T-helper 1 cell (primary cell): ENCODE measurements at places on chromosomes 2 and 18.

GRCh38 chr2:130878316-130878715 lies 41.6 kb downstream of the ARHGEF4 start:
- DNase-seq = no peak

GRCh38 chr2:43437363-43437762 lies 158.5 kb downstream of the THADA start:
- no peak for DNase-seq

GRCh38 chr2:114405247-114406116 lies 37.0 kb upstream of the DPP10 start:
- no peak for DNase-seq

DNA sequence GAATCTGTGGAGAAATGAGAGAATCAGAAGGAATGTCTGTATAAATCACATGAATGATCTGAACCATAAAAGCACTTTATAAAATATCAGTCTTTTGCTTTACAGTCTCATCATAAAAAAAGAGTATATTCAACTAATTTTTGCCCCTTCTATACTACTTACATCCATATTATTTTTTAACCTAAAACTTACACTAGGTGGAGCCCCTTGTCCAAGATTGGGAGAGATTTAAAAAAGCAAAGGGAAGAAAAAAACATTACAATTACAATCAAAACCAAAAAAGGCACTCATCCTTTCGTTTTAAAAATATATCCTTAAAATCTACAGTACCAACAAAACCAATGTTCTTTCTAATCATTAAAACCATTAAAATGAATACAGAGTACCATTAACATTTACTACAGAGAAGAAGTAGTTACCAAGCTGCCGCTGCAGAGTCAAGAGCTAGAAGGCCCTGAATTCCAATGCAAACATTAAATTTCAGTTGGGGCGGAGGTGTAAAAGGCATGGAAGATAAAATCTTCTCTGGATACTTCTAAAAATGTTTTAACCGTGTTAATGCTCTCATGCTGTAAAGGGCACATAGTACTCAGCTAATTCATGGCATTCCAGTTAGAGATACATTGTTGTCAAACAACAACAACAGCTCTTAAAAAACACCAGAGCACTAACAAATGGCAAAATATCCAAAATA lies 56.7 kb upstream of the EPB41L3 start:
- DNase-seq = no peak

- DNase-seq = no peak
Measured at GRCh38 chr2:195382186-195382585, 274.8 kb upstream of the SLC39A10 start.

DNA sequence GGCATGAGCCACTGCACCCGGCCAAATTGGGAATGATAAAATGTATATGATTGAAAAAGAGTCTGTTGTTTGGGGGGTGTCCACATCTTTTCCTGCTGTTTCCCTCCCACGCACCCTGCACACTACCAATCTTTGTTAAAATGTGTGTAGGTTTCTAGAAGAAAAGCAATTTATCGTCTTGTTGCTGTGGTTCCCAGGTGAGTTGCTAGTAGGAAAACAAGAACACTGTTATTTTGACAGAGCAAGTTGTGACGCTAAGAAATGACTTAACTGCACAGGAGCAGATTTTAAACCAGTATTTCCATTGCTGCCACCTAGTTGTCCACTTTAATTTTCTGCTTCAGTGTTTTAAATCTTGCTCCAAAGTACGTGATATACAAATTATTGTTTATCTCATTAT lies 21.0 kb upstream of the USP14 start:
- no peak for DNase-seq

GRCh38 chr18:37567994-37568359 lies 2.4 kb upstream of the CELF4 start:
- no peak for DNase-seq

DNA sequence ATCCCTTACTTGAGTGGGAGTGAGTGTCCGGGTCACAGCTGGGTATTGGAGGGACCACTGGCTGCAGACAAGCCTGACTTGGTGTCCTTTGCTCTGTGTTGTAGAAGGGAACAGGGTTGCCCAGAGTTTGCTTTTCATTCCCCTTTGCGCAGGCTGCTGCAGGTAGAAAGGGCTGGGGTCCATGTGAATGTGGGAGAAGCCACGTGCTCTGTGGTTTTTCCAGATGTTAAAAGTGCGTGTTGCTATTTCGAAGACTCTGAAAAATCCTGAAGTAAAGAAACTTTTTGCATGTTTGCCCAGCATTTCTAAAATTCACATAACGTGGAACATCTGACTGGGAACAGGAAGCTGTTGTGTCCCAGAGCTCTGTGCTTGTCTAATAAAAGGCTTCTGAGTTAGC lies 28.8 kb downstream of the GLI2 start:
- no peak for DNase-seq

DNA sequence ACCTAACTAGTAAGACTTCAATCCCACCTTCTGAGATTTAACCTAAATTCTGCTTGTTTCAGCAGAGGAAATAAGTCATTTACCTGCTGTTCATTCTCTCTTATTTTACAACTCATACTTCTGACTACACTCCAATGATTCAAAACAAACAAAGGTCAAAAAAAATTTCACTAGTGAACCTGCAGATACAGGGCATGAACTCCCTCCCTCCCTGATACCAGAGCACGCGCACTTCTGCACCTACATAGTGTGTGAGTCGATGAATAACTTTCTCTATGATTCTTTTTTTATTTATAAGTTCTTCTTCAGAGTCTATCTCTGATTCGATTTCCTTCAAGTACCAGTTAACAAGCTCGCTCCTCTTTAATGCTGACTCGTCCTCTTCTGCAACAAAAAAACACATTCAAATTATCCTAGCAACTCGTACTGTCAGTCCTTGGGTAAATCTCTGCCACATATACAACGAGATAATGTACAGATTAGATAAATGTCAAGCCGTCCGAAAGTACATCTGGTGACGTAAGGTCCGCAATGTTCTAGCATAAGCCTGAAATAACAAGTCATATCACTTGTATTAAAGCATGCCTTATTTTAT lies 7.4 kb upstream of the LCT start:
- no peak for DNase-seq

- DNase-seq = no peak
Measured at GRCh38 chr2:238963161-238963970, 115.5 kb downstream of the TWIST2 start.

- DNase-seq = no peak
Measured at GRCh38 chr2:193966590-193966989, 1690.4 kb upstream of the SLC39A10 start.
